Pancreas (tissue), 10 donors: ENCODE measurements at places on chromosomes 16 and 17.

DNA sequence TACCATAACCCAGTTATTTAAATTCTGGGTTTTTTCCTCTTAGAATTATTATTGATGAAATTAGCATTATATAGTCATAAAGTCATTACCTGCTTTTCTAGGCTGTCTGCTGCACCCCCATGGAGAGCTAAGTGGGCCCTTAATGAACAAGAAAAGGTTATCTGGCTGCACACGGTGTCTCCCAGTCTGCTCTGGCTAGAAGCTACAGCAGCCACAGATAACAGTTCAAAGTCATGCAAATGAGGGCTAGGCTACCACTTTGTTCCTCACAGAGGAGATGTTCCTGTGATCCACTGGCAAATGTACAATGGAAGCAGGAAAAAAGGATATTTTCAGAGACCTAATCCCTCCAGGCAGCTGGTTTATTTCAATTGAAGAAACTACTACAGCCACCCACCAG is 112.1 kb downstream of the SNX11 start:
- no peak for DNase-seq

DNA sequence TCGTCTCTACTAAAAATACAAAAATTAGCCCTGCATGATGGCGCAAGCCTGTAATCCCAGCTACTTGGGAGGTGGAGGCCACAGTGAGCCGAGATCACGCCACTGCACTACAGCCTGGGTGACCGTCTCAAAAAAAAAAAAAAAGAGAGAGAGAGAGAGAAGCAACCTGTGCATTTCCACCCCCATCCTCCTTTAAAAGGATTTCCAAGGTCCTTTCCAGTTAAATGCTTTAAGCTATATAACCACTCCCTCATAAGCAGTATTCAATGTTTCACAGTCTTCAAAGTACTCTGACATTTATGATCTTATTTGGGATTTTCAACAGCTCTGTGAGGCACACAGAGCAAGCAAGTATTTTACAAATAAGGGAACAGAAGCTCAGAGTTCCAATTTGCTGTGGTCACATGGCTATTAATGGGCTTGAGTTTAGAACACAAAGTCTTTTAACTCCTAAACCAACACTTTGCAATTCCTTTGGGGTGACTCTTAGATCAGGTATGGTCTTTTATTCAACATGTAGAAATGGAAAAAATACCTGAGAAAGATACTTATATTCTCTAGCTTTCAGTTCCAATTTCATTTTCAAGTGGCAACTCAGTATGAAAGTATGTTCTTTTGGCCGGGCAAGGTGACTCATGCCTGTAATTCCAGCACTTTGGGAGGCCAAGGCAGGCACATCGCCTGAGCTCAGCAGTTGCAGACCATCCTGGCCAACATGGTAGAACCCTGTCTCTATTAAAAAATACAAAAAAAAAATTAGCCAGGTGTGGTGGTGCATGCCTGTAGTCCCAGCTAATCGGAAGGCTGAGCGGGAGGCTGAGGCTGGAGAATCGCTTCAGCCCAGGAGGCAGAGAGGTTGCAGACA is 31.3 kb downstream of the SPOP start:
- no peak for DNase-seq

GRCh38 chr16:85350973-85351372 is 238.7 kb upstream of the CIBAR2 start:
- peak; percentile 90 for DNase-seq

GRCh38 chr17:72511874-72512273 is 391.1 kb downstream of the SOX9 start:
- no peak for DNase-seq

DNA sequence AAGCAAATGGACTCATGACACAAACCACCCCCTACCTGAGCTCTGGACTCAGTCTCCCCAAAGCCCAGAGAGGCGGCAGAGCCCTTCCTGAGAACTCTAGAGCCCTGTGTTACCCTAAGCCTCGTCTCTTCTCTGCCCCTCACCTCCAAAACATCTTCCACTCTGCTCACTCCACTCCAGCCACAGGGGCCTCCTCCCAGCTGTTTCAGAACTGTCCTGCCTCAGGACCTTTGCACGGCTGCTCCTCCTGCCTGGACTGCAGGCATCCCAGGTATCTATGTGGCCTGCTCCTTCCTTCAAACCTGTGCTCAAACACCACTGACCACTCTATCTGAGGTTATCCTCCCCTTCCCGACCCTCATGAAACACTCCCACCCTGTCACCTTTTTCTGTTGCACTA is 12.9 kb upstream of the LITAF start:
- no peak for DNase-seq

DNA sequence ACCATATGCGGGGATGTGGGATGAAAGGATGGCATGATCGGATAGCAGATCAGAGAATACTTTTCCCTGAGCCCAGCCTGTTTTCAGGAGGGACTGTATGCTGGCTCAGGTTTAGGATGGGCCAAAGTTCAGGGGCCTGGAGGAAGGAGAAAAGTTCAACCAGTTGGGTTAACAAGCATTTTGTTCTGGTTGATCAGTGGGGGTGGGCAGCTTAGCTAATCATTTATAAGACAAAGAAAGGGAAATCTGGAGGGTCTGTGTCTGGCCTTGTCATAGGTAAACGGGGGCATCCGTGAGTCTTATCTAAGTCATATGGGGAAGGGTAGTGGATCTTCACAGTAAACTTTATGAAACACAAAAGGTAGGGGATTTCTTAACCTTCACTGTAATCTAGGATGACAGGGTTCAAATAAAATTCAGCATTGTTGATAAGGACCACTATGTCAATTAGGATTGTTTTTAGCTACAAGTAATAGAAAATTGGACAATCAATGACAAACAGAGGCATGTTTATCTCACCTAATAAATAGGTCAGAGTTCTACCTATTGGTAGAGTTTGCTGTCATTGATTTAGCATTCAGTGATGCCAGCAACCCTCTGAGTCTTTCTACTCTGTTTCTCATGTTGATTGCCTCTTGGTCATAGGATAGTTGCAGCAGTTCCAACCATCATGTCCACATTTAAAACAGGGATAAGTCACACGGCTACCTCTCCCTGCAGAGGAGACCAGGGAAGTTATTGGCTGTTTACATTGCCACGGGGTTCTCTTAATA is 11.4 kb downstream of the PCTP start:
- DNase-seq, result no peak

- peak; percentile 55 for DNase-seq
Measured at GRCh38 chr16:89920723-89921122, 2.1 kb downstream of the MC1R start.

DNA sequence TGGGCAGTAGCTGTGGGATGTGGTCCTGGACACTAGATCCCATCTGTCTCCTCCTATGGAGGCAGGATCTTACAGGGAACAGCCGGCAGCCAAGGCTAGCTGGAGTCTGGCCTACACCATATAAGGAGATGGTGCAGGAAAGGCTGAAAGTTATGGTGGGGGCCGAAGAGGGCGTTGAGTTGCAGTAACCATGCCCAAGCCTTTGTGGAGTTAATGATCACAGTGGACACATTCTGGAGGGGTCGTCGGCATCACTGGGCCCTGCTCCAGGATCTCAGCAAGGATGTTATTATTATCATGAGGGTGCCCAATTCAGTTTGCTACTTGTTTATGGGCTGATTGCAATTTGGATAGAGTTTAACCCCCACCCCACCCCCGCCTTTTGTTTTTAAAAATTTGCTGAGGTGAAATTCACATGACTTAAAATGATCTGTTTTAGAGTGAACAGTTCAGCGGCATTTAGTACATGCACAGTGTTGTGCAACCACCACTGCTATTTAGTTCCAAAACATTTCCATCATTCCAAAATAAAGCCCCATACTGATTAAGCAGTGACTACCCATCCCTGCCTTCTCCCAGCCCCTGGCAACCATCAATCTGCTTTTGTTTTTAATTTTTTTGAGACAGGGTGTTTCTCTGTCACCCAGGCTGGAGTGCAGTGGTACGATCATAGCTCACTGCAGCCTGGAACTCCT is 184.3 kb upstream of the CACNG3 start:
- no peak for DNase-seq
